ENCODE measurements at places on chromosomes 1 and 21.
A peak's percentile ranks its signal among the peaks of the same experiment; 100 is the strongest.

DNA sequence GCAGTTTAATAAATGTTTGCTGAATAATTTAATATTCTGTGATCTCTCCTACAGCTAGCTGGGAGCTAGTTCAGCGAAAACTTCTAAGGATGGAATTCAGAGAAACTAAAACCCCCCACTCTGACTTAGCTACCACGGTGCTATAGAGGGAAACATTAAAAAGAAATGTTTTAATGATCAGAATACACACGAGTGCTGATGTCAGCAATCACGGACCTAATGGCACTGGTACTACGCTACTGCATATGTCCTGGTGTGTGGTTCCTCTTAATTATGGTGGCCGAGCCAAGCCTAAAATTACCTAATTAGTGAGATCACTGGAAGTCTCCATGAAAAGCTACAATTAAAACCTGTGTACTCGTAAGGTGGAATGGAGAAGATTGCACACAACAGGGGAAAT is 23.9 kb upstream of the LSM10 start:
- no peak for DNase-seq

- no peak for DNase-seq
Measured at GRCh38 chr1:245926888-245927287, 580.2 kb downstream of the SMYD3 start.

GRCh38 chr1:60994828-60995492 is 87.4 kb upstream of the NFIA start:
- DNase-seq: no peak

DNA sequence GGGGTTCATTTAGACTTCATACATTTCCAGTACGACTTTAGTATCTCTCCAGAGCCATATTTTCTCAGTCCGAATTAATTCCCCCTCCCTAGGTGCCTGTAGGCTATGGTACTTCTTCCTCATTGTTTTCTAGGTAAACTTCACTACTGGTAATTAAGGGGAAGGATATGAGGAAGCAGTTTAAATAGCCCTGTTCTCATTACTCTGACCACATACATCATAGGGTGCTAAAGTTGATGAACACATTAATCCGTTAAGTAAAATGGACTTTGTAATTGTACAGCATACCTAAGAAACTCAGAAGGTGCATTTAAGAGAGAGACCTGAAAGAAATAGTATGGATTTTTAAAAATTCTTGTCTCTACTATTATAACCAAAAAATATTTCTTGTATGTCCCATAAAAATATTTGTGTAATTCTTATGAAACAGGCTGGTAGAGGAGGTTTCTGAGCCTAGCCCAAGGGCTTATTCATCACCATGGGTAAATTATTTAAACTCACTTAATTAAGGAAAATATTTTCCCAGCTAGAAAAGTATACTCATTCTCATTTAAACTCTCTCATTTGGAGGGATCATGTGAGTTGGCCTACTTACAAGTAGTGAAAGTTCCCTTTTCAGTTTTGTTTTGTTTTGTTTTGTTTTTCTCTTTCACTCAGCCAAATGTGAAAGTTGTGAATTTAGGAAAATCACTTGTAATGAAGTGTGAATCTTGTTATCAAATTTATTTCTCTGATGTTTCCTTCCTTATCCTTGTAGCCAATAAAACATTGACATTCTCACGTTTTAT is 2.0 kb downstream of the PRMT6 start:
- DNase-seq: no peak

- no peak for DNase-seq
Measured at GRCh38 chr1:67308136-67308535, 463 bp downstream of the IL12RB2 start.

GRCh38 chr1:109239409-109240068 is 9.8 kb upstream of the CELSR2 start:
- DNase-seq: peak; percentile 52

GRCh38 chr1:162676087-162676486 is 43.8 kb downstream of the DDR2 start:
- no peak for DNase-seq

DNA sequence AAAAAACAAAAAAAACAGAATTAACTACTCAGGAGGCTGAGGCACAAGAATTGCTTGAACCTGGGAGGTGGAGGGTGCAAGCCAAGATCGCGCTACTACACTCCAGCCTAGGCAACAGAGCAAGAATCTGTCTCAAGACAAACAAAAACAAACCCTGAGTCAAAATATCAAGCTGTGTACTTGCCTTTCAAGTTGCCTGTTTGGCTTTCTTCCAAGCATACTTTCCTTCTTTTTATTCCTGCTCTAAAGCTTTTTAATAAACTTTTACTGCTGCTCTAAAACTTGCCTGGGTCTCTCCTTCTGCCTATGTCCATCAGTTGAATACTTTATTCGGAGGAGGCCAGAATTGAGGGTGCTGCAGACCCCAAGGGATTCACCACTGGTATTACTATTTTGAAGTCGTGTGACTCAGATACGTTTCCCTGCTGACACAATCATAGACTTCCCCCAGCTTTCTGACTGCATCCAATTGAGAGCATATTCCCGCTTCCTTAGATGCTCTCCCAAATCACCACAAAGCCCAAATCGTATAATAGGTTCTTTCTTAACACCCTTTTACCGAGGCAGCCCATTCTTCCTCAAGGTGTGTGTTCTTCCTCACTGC is 3.5 kb upstream of the ACBD6 start:
- DNase-seq: no peak

- no peak for DNase-seq
Measured at GRCh38 chr1:55039342-55040082, at the start of gene PCSK9. Gene PCSK9, plus strand, starts transcription at chr1:55039548. Its CDS starts 290 bp downstream, at chr1:55039838.

GRCh38 chr1:165114022-165114888 is 242.3 kb downstream of the LMX1A start:
- peak; percentile 27 for DNase-seq

DNA sequence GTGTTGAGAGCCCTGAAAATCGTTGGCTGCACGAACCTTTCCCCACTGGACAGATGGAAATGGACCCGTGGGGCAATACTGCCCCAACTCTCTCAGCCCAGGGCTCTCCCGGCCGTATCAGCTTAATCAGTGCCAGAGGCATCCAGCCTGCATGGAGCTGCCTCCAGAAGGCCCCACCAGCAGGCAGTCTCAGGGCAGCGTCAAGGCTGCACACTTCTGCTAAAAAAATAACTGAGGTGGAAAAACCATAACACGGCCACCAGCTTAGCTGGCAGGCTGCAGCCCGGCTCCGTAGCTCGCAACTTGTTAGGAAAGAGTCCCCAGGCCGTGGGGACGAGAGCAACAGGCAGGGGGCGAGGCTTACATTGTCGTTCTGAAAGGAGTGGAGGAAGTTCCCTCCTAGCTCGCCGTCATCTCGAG is 27.9 kb downstream of the MRPL37 start:
- no peak for DNase-seq
